ENCODE measurements at places on chromosomes 12 and 14. TPM values are rescaled to one million over a fixed set of nuclear protein-coding genes. Genes with fewer than 3 reads are reported as not detected.

AKAP6 gene
- total RNA-seq: 7.3 TPM

DNA sequence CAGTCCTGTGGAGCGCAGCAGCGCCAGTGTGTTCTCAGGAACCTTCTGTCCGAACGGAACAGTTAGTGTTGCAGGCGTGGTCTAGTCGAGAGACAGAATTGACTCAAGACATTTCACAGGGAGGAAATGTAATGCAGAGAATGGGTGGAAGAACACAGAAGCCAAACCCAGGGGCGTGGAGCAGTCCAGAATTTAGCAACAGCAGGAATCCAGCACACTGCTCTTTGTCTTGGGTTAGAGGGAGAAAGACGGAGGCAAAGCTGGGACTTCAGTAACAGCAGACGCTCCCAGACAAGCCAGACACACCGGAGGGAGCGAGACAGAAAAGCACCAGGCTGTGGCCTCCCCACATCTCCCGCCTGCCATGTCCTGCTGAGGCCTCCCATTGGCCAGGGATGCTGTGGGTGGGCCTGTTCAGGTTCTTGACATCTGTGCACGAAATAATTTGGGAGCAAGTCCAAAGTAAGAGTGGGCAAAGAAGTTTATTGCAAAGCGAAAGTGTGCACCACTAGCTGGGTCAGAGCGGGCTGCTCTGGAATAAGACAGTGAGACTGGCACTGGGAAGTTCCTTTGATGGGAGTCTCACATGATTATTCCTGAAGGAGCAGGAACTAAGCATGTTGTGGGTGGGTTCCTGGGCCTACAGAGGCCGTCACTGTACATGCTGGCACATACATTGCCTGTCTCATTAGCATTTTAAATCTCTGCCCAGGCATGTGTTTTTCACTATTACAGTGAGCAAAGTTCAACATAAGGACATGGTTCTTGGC lies 339.3 kb upstream of the SFSWAP start:
- DNase-seq: no peak

DNA sequence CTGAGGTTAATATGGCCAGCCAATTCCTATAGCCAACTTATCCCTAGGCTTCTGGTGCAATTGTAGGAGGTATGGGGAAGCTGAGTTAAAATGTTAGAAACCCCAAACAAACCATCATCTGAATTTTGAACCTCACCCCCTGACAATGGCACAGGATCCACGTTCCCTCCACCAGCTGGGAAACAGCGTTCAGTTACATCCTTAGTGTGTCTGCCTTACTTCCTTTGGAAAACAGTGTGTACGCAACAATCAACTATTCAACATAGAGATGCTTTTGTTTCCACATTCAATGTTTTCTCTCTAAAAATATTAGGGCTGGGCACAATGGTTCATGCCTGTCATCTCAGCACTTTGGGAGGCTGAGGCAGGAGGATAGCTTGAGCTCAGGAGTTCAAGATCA lies 203.4 kb downstream of the TTC7B start:
- no peak for DNase-seq

DNA sequence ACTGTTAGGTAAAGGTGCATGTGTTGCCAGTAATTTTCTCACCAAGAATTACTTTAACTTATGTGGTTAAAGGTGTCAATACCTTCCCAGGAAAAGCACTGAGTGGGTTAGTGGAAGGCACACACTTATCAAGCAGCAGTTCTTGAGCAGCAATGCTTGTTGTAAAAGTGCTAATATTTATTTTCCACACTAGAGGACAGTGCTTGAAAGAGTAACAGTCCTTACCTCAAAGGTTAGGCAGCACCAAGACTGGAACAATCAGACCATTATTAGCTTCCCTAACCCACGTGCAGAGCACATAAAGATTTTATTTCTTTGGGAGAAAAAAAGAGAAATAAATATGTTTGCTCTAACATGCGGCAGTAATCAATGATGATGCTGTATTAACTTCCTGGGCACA lies 48.8 kb upstream of the KRR1 start:
- DNase-seq: no peak

- no peak for DNase-seq
Observed at GRCh38 chr14:72640911-72641485, 252.9 kb downstream of the DPF3 start.

- DNase-seq: no peak
Observed at GRCh38 chr14:32414808-32415255, 85.7 kb downstream of the AKAP6 start.

GRCh38 chr12:10563966-10564365 lies 49.4 kb downstream of the MAGOHB start:
- DNase-seq: no peak

- no peak for DNase-seq
Observed at GRCh38 chr14:78798757-78799156, 628.6 kb downstream of the NRXN3 start.

GRCh38 chr14:96705422-96706092 lies 91.6 kb upstream of the VRK1 start:
- no peak for DNase-seq

DNA sequence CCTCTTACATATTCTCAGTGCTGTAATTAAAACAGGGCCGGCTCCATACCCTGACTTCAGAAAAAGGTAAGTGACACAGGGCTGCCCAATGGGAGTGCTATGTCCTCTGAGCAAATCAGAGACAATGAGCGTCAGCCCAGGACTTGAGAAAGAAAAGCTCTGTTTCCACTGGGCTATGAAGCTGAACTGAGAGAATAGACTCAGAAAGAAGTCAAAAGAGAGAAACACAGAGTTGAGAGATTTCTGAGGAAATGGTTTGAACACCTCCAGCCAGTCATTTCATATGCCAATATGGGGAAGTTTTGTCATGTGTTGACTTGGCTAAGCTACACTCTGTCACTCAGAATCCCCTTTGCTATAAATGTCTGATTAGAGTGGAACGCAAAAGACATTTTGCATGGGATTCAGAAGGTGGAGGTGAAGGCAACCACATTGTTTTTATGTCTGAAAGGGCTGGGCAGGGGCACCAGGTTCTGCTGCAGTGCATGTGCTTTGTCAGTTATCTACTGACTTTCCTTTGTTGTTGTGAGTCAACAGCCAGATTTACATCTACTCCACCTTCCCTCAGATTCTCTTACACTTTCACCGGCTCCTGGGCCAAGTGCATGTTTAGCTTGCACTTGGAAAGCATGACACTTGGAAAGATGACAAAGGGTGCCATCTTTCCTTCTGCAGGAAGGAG lies 313.3 kb downstream of the DUSP6 start:
- DNase-seq: no peak

GRCh38 chr14:105529569-105530284 lies 3.3 kb downstream of the TMEM121 start:
- DNase-seq: no peak

All from neural progenitor cell (in vitro differentiated cells).